Lung microvascular endothelial cell (primary cell): ENCODE measurements at places on chromosomes 2 and 18. TPM values are rescaled to one million over a fixed set of nuclear protein-coding genes. Genes with fewer than 3 reads are reported as not detected.

DNA sequence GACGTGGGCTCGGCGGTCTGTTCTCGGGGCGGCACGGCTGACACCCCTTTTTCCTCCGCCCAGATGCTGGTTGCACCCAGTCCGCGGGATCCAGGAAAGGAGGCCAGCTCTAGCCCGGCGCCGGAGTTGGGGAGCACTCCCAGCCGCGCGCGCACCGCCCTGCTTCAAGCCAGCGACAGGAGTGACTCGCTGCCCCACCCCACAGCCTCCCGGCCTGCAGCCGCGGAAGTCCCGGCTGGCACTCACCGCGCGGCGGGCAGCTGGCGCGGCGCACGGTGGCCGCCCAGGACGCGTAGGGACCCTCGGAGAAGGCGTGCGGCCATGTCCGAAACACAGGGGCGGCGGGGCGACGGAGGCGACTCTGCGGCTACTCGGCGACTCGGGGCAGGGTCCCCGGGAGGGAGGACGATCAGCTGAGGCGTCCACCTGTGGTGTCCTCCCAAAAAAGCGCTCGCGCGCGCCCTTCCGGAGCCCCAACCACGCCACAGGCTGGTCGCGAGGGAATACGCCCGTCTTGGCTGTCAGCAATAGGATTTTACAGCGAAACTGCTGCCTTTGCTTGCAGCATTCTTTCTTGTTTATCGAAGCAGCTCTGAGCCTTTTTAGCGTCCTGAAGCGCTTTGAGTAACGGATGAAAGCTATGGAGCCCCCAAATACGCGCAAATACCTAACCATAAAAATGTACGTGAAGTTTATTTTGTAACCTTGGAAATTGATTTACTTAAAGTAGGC is at the start of gene ACADL:
Gene ACADL (minus strand): TSS at position 507 of the 732 bp plus-strand sequence. CDS start 184 bp downstream, at position 323.
- peak; percentile 32 for DNase-seq

- DNase-seq: no peak
Observed at GRCh38 chr18:37649930-37650329, 84.3 kb upstream of the CELF4 start.

DNA sequence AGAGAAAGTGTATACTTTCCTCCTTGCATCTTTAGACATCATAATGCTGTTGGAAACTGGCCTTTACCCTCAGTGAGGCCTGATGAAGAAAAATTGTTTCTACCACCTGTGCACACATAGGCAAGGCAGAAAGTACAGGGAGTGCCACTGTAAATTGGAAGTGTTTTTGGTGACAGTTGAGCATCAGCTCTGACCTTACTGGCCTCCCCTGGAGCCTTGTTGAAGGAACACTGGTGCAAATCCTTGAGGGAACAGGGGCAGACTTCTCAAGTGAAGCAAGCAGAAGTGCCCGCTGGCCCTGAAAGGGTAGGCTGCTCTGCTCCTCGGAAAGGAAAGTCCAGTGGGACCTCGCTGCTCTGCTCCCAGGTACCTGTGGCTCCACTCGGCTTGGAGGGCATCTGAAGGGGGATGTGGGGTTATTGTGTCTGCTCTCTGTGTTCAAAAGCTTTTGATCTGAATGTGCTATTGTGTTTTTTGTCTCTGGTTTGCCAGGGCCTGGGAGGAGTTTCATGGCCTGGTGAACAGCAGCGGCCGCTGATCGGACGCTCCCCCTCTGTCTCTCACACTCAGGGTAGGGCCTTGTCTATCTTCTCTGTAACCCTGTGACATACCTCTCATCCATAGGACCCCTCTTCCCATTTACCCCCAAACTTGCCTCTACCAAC is 23.4 kb downstream of the EIF4E2 start:
- DNase-seq: no peak

The DRC1 gene
- total RNA-seq: under 0.01 TPM in 1 of 2 replicates, not detected in the other

DNA sequence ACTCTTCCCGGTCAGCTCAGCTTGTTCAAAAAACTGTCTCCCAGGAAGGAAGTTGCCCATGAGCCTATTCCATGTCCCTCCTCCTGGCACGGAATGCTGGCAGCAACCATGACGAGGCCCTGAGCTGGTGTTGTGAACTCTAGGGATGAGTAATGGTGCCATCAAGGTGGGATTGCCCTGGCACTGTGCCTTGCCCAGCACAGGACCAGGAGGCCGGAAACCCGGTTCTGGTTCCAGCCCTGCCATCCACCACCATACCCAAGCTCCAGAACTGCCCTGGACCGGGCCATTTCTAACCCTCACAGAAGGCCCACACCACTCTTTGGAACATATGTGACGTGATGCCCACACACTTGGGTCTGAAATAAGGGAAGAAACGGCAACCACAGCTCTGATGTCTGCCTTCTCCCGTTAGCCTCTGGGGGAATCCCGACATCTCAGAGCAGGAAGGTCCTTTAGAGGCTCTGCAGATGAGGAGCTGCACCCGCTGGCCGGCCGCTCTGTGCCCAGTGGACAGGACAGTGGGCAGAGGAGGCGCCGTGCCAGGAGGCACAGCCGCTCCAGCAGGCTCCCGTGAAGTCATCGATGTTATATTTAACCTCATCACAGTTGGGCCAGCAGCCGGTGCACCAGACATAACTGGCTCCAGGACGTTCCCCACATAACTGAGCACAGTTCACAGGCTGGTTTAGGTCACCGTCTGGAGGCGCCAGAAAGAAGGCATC is 462.1 kb upstream of the ID2 start:
- DNase-seq: no peak

DNA sequence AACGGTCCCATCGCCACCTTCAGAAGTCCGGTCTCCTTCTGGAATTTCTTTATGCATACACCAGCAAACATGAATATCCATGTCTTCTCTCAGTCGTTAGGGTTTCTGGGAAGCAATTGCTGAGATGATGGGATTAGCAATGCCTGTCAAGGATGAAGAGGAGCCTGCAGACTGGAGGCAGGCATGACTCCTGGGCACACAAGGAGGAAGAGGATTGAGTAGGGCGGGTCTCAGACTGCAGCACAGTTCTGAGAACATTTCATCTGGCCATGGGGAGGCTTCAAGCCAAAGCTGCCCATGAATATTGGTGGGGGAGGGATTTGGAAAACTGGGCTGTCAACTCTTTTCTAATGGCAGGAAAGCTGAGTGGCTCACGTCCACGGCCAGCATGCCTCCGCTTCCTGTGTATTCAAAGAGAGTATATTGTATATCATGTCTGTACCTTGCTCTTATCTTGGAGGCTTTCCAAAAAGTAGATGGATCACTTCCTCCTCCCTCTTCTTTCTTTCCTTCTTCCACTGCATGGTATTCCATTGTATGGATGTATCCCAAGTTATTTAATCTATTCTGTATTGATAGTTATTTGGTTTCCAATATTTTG is 24.5 kb downstream of the MC2R start:
- no peak for DNase-seq

- DNase-seq: peak; percentile 28
Observed at GRCh38 chr2:54226260-54226659, 29.8 kb downstream of the TSPYL6 start.

The IL36RN gene
- total RNA-seq: not detected in 2 replicates

DNA sequence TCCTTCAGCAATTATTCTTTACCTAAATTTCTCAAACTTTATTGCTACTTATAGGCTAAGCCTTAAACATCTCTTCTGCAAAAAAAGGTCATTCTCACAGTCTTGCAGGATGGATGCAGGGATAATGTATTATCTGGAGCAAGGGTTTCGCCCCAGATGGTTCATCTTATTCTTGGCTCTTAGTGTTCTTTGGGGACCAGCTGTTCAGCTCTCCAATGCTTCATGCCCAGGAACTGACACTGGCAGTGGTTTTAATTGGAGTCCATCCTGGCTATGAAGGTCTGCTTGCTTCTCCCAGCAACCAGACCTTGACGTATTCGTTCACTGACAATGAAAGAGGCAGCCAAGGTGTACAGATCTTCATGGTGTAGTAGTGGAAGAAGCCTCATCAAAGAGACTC is 331.9 kb downstream of the SLC8A1 start:
- no peak for DNase-seq

GRCh38 chr2:191382801-191383200 is 137.6 kb downstream of the MYO1B start:
- DNase-seq: peak; percentile 24

GRCh38 chr2:184004948-184005672 is 593.2 kb upstream of the ZNF804A start:
- no peak for DNase-seq

GRCh38 chr18:26483633-26484032 is 64.7 kb downstream of the KCTD1 start:
- no peak for DNase-seq
